ENCODE measurements at places on chromosomes 2 and 18. TPM values are rescaled to one million over a fixed set of nuclear protein-coding genes. Genes with fewer than 3 reads are reported as not detected.

Gene ALPG
- total RNA-seq, result 0.16 TPM

Gene ADRA2B
- total RNA-seq, result 0.34 TPM

Gene CRYGD
- total RNA-seq, result not detected

Gene AP1S3
- 21.8 TPM for total RNA-seq

Gene HADHA
- total RNA-seq, result 144 TPM

Gene KCNE4
- total RNA-seq, result 5.9 TPM

Gene CAPN10
- 31.2 TPM for total RNA-seq

Gene TRPM8
- total RNA-seq, result not detected

- H3K4me1 ChIP-seq, result no peaks in the 10 kb centered on the region
- H3K4me3 ChIP-seq, result no peak overlapping the region
- no peak for DNase-seq
- H3K36me3 ChIP-seq, result no peaks in the 10 kb centered on the region
- H3K27me3 ChIP-seq, result no peaks in the 10 kb centered on the region
These were observed 25.9 kb upstream of the SGPP2 start for GRCh38 chr2:222398446-222398885.

DNA sequence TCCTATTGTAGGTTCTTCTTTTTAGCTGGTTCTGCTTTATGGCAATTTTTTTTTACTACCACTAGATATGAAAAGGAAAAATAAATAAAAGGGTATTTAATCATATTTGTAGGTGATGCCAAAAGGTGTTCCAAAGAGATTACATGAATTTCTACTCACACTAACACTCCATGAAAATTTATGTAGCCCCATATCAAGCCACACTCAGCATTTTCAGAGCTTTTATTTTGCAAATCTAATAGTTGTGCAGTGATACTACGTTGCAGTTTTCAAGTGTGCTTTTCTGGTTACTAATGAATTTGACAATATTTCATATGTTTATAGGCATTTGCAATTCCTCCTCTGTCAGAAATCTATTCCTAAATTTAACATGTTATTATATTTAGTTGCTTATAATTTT, 363.9 kb upstream of the TMEFF2 start:
- no peak for DNase-seq
- H3K4me1 ChIP-seq, result no peaks in the 10 kb centered on the region
- no peak overlapping the region for H3K4me3 ChIP-seq
- no peaks in the 10 kb centered on the region for H3K36me3 ChIP-seq
- H3K27me3 ChIP-seq, result no peaks in the 10 kb centered on the region
- H3K27ac ChIP-seq, result no peak overlapping the region

- peaks cover 8% of the 10 kb centered on the region for H3K4me1 ChIP-seq
- peak; percentile 98 for DNase-seq
- no peaks in the 10 kb centered on the region for H3K36me3 ChIP-seq
- H3K4me3 ChIP-seq, result peak overlapping the region; percentile 69
- no peaks in the 10 kb centered on the region for H3K27me3 ChIP-seq
These were observed 97.9 kb upstream of the SERTAD2 start for GRCh38 chr2:64751286-64752260.

- no peak overlapping the region for H3K27ac ChIP-seq
- DNase-seq, result no peak
- H3K27me3 ChIP-seq, result no peaks in the 10 kb centered on the region
- no peak overlapping the region for H3K4me3 ChIP-seq
These were observed 297.8 kb downstream of the SP3 start for GRCh38 chr2:173667415-173667814.

- H3K27me3 ChIP-seq, result no peaks in the 10 kb centered on the region
- no peak overlapping the region for H3K27ac ChIP-seq
- H3K4me1 ChIP-seq, result peaks cover 2% of the 10 kb centered on the region
- no peak for DNase-seq
- H3K36me3 ChIP-seq, result no peaks in the 10 kb centered on the region
These were observed 6.2 kb upstream of the GORASP2 start for GRCh38 chr2:170922634-170923494.

GRCh38 chr18:57813245-57813644, 10.1 kb upstream of the ATP8B1 start:
- H3K4me1 ChIP-seq, result no peaks in the 10 kb centered on the region
- DNase-seq, result no peak
- H3K27me3 ChIP-seq, result no peaks in the 10 kb centered on the region

DNA sequence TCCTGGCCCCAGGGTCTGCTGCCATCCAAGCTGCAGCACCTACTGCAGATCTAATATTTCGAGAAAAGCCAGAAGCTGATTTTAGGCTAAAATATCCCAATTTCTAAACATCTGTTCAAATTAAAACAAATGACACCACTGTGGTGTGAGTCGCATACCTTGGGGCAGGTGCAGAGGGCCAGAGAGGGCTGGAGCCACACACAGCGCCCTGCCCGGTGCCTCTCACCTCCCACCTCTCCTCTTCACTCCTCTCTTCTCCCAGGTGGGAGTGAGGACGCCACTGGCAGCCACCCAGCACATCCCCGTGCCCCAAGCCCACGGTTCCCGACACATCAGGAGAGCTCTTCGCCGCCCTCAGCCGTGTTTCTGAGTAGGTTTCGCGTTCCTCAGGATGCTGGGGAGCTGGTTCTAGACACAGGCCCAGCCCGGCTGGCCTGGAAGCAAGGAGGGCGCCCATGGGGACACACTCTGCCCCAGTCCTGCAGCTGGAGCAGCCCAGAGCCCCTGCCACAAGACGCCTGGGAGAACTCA, 21.4 kb downstream of the THAP4 start:
- H3K27me3 ChIP-seq, result no peaks in the 10 kb centered on the region
- H3K4me1 ChIP-seq, result peaks cover 22% of the 10 kb centered on the region
- DNase-seq, result no peak
- H3K27ac ChIP-seq, result no peak overlapping the region
- no peak overlapping the region for H3K4me3 ChIP-seq

GRCh38 chr18:63088262-63088661, 231.3 kb downstream of the BCL2 start:
- H3K4me3 ChIP-seq, result no peak overlapping the region
- H3K27ac ChIP-seq, result no peak overlapping the region
- H3K27me3 ChIP-seq, result no peaks in the 10 kb centered on the region
- DNase-seq, result no peak

DNA sequence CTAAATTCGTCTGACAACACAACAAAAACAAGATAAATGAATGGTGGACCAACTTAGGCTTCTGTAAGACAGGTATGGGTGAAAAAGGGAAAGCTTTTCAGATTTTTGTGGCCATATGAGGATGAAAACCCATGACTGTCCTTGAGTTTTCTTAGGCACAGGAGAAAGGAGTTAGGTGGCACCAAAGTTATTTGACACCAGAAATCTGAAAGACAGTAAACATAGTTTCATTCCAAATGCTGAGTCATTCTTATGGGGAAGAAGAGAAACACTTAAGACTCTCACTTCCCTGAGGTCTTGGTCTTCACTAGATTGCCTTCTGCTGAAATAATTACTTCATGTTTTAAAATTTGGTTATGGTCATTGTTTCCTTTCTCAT, 5.2 kb upstream of the GPD2 start:
- no peaks in the 10 kb centered on the region for H3K27me3 ChIP-seq
- no peaks in the 10 kb centered on the region for H3K36me3 ChIP-seq
- H3K4me3 ChIP-seq, result no peak overlapping the region

GRCh38 chr2:238517209-238517608, 90.5 kb downstream of the ASB1 start:
- H3K4me1 ChIP-seq, result no peaks in the 10 kb centered on the region
- no peaks in the 10 kb centered on the region for H3K27me3 ChIP-seq
- no peaks in the 10 kb centered on the region for H3K36me3 ChIP-seq
- no peak overlapping the region for H3K4me3 ChIP-seq
- no peak overlapping the region for H3K27ac ChIP-seq

DNA sequence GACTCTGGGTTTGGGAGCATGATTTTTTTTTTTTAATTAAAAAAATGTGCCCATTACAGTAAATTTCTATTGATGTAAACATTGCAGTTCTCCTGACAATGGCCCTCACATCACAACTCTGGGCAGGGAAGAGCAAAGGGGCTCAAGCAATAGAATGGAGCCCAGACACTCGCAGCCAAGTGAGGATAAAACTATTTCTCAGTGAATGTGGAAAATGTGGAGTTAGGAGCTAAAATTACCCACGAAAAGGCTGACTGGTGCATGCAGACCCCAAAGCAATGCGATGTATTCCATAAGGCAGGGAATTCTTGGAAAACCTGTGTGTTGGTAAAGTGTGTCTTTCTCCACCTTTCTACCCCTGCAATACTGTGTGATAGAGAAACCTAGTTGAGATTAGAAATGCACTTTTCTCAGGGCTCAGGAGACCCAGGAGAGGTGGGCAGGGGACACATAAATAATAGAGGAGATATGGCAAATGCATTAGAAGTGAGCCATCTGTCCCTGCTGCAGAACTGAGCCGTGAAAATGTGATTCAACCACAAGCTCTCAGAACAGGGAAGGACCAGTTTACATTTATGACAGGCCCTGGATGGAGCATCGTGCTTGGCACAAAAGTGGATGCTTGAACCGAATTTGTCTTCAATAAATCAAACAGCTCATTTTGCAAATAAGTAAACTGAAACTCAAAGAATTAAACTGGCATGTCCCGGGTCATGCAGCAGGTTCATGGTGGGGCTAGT, 100.1 kb downstream of the MYCN start:
- H3K4me1 ChIP-seq, result no peaks in the 10 kb centered on the region
- no peak for DNase-seq
- H3K27me3 ChIP-seq, result no peaks in the 10 kb centered on the region

DNA sequence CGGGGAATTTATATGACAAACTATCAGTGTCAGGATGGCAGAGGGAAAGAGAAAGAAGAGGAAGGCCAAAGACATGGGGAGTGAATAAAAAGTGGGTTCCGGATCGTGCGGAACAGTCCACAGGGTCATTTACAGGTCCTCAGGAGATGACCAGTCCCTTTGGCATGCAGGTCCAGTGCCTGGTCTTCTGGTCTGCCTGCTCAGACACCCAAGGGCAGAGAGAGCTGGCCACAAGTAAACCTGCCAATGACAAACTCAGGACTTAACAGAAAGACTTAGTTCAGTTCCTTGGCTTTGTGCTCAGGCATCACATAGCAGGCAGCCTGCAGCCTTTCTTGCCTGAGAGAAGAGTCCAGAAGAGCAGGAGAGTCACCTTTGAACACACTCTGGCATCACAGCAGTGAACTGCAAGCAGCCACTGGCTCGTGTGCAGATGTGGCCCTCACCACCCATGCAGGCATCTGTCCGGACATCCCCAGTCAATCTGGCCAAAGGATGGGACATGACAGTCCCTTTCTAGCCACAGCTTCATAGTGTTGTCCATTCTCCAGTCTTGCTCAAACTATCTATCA, 14.0 kb downstream of the TMEM127 start:
- H3K4me1 ChIP-seq, result peaks cover 6% of the 10 kb centered on the region
- H3K27ac ChIP-seq, result peak overlapping the region; percentile 53
- no peaks in the 10 kb centered on the region for H3K27me3 ChIP-seq
- H3K4me3 ChIP-seq, result no peak overlapping the region
- H3K36me3 ChIP-seq, result peaks cover 62% of the 10 kb centered on the region

DNA sequence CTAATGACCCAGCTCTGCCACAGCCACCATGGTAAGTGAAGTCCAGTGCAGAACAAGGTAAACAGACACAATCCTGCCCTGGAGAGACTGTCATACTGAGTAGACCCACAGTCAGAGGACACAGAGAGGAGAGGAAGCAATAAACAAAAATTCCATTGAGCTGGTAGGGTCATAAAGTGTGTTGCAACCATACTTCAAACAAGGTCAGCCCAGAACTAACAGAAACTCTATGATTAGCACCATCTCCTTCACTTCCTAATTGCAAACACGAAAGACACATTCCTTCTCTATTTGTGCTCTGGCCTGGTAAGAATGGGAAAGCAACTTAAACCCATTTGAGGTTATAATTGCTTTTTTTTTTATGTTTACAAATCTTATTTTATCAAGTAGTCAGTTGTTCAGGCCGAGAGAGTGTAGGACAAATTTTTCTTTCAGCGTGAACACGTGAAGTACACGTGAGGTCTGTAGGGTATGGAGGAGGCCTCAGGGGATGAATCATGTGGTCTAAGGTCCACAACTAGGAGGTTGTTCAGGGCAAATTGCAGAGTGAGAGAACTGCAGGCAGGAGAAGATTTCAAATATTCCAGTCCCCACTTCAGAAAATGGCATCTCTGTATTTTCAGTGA, 71.4 kb upstream of the GLS start:
- H3K27ac ChIP-seq, result peak overlapping the region; percentile 58
- no peaks in the 10 kb centered on the region for H3K36me3 ChIP-seq
- no peak overlapping the region for H3K4me3 ChIP-seq
- DNase-seq, result no peak
- H3K27me3 ChIP-seq, result no peaks in the 10 kb centered on the region
